ENCODE measurements at places on chromosomes 11 and 22. TPM values are rescaled to one million over a fixed set of nuclear protein-coding genes. Genes with fewer than 3 reads are reported as not detected.

FAM118B gene
- 29.0 TPM for polyA plus RNA-seq

MMP27 gene
- not detected for polyA plus RNA-seq

DAGLA gene
- 3.3 TPM for polyA plus RNA-seq

DCPS gene
- polyA plus RNA-seq, result 16.0 TPM

BIK gene
- polyA plus RNA-seq, result 0.94 TPM

DEUP1 gene
- 1.2 TPM for polyA plus RNA-seq

CCDC89 gene
- 4.6 TPM for polyA plus RNA-seq

ROBO4 gene
- polyA plus RNA-seq, result 16.0 TPM

OR4C3 gene
- not detected for polyA plus RNA-seq

TENM4 gene
- polyA plus RNA-seq, result 22.7 TPM

XKR3 gene
- polyA plus RNA-seq, result not detected

KCNC1 gene
- polyA plus RNA-seq, result 0.80 TPM

EPS8L2 gene
- polyA plus RNA-seq, result 112 TPM

OR5P2 gene
- polyA plus RNA-seq, result not detected

ZP1 gene
- polyA plus RNA-seq, result not detected

TBX1 gene
- polyA plus RNA-seq, result 0.11 TPM

Measured in right renal cortex interstitium (tissue), 3 donors.